ENCODE measurements at places on chromosomes 11 and 22.
A peak's percentile ranks its signal among the peaks of the same experiment; 100 is the strongest.

GRCh38 chr22:30866216-30866615 is 102.4 kb downstream of the MORC2 start:
- DNase-seq: no peak

- DNase-seq: no peak
Measured at GRCh38 chr22:43923191-43923590, 414 bp upstream of the PNPLA3 start.

GRCh38 chr22:20186871-20187546 is 36.2 kb upstream of the CCDC188 start:
- no peak for DNase-seq

- DNase-seq: no peak
Measured at GRCh38 chr22:50218996-50219727, 18.4 kb downstream of the SELENOO start.

DNA sequence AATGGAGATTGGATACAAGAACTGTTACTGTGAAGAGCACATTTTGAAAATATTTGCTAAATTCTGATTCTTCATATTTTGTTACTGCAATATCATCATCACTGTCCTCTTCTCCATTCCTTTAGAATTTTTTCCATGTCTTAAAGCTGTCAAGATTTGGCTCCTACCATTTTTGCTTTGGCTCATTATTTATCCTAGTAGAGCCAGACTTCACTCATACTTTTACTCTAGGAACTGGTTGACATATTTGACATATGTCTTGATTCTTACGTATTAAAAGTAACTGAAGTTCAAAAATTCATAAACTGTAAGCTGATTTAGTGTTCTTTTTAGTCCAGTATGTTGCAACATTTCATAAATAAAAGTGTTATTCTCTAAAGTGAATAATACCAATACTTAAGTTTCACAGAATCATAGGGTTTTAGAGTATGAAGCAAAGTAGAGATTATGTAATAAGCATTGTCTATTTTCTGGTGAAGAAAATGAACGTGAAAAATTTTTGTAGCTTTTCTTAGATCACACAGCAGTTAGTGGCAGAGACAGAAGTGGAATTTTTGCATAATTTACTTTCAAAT is 225.6 kb downstream of the TMEM135 start:
- no peak for DNase-seq

- no peak for DNase-seq
Measured at GRCh38 chr11:10331548-10332289, 26.8 kb downstream of the ADM start.

DNA sequence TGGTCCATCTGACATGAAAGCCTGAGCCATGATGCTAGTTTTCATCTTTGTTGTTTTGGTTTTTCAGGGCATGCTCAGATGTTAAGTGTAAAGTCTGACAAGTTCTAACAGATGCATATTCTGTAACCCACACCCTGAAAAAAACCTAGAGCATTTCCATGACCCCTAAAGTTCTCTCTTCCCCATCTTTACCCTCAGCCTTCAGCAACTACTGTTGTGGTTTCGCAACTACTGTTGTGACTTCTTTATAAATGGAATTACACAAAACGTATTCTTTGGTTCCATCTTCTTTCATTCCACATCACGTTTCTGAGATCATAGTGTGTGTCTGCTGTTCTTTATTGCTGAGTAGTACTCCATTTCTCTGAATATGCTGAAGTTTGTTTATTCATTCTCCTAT is 65.1 kb upstream of the LDLRAD3 start:
- DNase-seq: no peak

GRCh38 chr11:28632338-28632737 is 524.1 kb downstream of the METTL15 start:
- no peak for DNase-seq

DNA sequence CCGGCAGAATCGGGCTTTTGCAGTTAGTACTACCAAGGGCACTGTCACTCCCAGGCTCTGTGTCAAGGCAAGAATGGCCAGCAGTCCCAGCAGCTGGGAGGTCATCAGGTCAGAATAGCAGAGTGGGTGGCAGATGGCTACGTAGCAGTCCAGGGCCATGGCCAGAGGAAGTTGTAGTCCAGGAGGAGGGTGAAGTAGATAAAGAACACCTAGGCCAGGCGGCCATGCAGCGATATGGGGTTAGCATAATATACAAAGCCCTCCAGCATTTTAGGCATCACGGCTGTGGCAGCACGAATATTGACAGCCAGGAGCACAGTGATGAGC is 52.1 kb downstream of the RRM1 start:
- no peak for DNase-seq

DNA sequence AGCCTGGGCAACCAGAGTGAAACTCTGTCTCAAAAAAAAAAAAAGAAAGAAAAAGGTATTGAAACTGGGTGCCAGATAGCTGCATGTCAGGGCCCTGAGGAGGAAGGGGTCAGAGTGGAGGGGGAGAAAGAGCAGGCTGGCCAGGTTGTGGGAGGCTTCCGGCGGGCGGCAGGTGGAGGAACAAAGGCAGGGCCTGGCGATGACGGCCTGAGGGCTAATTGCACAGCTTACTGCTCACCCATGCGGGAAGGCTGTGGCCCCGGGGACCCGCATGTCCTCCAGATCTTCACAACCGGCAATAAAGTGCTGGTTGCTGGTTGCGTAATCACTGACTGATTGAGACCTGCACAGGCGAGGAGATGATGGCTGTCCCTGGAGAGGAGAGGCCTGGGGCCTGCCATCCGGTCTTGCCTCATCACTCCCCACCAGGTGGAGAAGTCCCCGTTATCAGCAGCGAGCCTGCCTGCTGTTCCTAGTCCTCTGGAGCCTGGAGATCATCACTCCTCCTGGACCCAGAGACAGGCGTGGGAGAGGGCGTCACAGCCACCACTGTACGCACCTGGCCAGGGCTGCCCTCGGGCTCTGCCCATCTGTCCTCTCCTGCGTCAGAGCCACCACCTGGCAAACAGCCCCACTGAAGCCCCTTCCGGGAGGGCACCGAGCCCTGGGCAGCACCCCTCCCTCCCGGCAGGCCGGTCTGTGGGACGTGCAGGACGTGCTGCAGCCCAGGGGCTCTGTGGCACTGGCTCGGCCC is 18.7 kb downstream of the H19 start:
- DNase-seq: no peak

DNA sequence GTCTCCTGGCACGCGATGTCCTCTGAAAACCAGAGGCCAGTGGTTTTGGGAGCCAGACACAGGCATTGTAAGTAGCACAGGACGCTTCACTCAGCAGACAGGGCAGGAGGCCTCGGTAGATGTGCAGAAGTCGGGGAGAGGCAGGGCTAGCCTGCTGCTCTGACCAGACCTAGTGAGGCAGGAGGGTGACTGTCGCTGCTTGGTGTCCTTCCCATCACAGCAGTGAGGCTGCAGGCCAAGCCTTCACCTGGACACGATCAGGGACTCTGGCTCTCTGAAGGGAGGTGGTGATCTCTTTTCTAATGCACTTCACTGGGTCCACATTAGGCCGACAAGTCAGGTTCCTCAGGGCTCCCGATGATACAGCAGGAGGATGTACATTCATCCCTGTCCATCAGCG is 583.7 kb downstream of the NTM start:
- DNase-seq: no peak

DNA sequence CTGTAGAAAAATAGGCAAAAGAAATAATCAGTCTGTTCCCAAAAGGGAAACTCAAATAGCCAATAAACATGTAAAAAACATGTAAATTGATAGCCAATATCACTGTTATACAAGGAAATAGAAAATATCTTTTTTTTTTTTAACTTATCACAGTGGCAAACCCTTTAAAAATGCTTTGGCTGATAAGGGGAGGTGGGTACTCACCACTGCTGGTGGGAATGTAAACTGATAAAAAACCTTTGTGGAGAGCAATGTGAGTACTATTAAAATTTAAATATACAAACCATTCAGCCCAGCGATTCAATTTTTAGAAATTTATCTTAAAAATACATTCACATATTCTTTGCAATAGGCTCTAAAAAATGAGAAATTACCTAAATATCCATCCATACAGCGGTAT is 3.6 kb downstream of the RPUSD4 start:
- DNase-seq: no peak

DNA sequence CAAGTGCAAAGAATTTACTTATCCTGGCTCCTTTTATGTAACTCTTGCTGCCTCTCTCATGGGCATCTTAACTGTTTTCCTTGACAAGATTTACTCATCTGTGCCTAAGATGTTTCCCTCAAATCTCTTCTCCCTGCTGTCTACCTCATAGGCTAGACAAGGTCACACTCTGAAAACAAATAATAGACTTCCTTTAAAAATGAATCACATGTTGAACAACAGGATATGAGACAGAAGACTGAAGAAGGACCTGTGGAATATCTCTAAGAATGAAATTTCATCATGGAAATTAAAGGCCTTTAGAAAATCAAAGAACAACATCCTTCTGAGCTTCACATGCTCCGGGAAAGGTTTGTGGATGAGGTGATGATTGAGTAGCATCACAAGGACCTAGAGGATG is 6.0 kb upstream of the SCGB2A2 start:
- DNase-seq: peak; percentile 25

- DNase-seq: no peak
Measured at GRCh38 chr22:37777122-37777687, 30.5 kb upstream of the GCAT start.

GRCh38 chr22:33030923-33031525 is 27.2 kb downstream of the SYN3 start:
- DNase-seq: no peak

- no peak for DNase-seq
Measured at GRCh38 chr22:29346659-29347058, 31.2 kb upstream of the RASL10A start.

- peak; percentile 68 for DNase-seq
Measured at GRCh38 chr11:103055221-103055890, 36.6 kb downstream of the DCUN1D5 start.

GRCh38 chr11:130068986-130069658 is 572 bp upstream of the APLP2 start:
- DNase-seq: peak; percentile 81

- no peak for DNase-seq
Measured at GRCh38 chr11:92443199-92443598, 218.6 kb downstream of the FAT3 start.

- no peak for DNase-seq
Measured at GRCh38 chr11:56093008-56093407, at the start of gene OR8I2. TSS of gene OR8I2 (plus strand) at chr11:56093308. CDS start at chr11:56093308, 0 bp downstream.

DNA sequence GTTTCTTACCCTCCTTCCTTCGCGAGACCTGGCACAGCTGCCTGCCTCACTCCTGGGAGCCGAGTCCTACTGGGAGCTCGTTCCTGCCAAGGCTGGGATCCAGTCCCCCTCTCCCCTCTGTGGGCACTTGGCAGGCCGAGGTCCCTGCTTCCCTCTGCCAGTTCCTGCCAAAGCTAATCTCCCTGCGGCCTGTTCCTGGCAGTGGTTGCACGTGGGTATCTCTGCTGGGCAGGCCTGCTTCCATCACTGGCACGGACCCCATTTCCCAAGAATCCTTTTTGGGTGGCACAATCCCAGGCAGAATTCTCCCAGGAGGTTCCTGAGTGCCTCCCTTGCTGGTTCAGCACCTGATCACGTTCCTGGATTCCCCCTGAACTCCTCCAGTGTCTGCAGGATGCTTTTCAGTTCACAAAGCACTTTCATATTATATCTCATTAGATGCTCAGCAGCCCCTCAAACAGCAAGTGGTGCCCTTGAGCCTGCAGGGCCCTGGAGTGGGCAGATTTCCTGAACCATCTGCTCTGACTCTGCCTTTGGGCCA is 96.5 kb downstream of the RRM1 start:
- DNase-seq: no peak

GRCh38 chr11:18706330-18707243 is 8.0 kb downstream of the TMEM86A start:
- DNase-seq: no peak

Data from RKO (cell line).